ENCODE measurements at places on chromosomes 11 and 22. TPM values are rescaled to one million over a fixed set of nuclear protein-coding genes. Genes with fewer than 3 reads are reported as not detected.

The PHETA2 gene
- 14.6 TPM for total RNA-seq

The ARCN1 gene
- total RNA-seq, result 108 TPM

The DEFB131B gene
- total RNA-seq, result not detected

The TEAD1 gene
- 61.5 TPM for total RNA-seq

The IGLL1 gene
- total RNA-seq, result not detected

The OR8G5 gene
- not detected for total RNA-seq

The SREBF2 gene
- 76.8 TPM for total RNA-seq

The CCDC87 gene
- 0.26 TPM for total RNA-seq

The MMP27 gene
- not detected for total RNA-seq
